ENCODE measurements at places on chromosomes 2 and 18.
A peak's percentile ranks its signal among the peaks of the same experiment; 100 is the strongest.

DNA sequence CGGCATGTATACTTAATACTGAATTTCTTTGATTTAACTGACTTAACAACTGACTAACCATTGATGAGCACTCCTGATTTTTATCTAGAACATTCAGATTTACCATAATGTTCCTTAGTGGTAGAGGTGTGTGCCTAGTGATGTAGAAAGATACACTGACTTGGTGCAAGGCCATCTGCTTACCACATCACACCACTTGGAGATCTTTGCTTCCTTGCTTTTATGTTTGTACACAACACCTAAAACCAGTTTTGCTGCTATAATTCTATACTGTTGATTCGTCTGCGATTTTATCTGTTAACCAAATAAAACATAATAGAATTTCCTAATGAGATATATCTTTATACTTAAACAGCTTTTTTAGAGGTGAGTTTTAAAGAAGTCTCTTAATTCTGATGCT, 3.9 kb upstream of the FARP2 start:
- DNase-seq, result no peak

DNA sequence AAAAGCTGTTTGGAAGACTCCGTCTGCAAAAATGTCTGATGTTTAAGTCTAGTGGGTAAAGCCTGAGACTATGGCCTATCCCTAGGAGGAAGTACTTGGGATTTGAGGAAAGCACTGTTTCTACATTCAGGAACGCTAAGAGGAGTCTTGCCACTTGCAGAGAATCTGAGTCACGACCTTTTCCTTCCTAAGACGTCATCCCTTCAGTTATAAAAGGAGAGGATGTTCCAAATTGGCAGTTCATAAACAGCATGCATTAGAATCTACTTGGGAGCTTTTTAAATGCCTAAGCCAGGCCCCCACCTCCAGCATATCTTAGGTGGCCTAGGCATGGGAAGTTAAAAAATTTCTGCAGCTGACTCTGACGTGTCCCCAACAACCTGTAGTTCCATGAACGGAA, 125.9 kb downstream of the TTC32 start:
- no peak for DNase-seq

- DNase-seq, result no peak
Observed at GRCh38 chr2:204386668-204387067, 158.6 kb upstream of the PARD3B start.

GRCh38 chr2:169351725-169352124, 10.6 kb downstream of the LRP2 start:
- no peak for DNase-seq

DNA sequence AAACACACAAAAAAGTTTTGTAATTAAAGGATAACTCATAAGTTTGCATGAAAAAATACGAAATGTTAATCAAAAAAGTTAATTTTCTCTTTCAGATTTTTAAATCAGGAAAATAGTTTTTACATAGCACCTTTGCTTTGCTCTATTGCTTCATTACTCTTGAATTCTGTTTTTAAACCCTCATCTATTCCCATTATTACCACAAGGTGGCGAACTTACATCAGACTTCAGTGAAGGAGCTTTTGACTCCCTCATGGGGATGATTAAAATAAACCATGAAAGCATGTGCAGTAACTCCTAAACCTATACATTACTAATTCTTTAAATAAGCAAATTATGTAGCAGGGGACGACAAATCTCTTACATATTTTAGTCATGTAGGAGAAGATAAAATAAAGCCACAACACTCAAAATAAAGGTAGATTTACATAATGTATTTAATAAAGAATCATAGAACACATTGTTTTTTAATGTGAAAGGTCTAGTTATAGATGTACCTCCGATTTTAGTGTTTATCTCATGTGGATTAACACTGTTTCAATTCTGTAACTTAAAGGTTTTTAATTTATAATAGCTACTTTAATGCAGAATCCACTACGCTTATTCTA, 105.2 kb downstream of the NETO1 start:
- peak; percentile 12 for DNase-seq

GRCh38 chr2:237701033-237701858, 73.9 kb downstream of the LRRFIP1 start:
- no peak for DNase-seq

GRCh38 chr2:33927756-33928155, 328.7 kb upstream of the FAM98A start:
- DNase-seq, result no peak

DNA sequence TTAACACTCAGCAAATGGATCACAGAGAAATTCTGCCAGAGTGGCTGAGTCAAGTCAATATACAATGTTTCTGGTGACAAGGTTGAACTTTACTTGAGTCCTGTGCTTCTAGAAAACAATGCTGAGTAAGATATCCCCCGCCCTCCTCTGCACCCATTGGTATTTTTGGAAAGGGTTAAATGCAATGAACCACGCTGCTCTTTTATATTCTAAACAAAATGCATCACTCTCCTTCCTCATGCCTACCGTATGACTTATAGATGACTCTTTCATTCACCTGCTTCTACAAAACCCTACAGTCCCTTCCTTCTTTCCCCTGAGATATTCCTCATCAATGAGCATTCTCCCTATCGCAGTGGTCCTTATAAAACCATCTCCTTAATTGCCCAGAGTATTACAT, 168.8 kb downstream of the TXNL1 start:
- no peak for DNase-seq
